Body of pancreas (tissue), 4 donors: ENCODE measurements at places on chromosomes 12 and 14.
A peak's percentile ranks its signal among the peaks of the same experiment; 100 is the strongest.

- no peaks in the 10 kb centered on the region for H3K4me1 ChIP-seq
- DNase-seq: no peak
- H3K36me3 ChIP-seq: no peaks in the 10 kb centered on the region
These were observed 368.0 kb downstream of the CCDC91 start for GRCh38 chr12:28558250-28558649.

DNA sequence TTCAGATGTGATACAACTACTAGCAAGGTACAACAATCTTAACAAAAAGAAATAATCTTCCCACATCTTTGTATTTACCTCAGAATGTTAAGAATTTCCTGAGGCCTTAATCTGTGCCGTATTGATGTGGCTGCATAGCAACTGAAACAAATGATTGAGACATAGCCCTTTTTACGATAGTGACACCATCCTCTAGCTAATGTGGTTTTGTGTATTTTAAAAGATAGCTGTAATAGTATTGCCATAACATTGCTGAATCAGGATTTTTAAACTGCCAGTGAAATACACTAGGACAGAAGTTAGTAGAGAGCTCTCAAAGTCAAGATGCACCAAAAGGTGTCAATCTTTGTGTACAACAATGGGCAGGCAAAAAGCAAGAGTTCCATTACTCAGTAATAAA lies 11.9 kb downstream of the NPAS3 start:
- no peak overlapping the region for H3K27ac ChIP-seq
- no peaks in the 10 kb centered on the region for H3K4me1 ChIP-seq
- H3K27me3 ChIP-seq: no peaks in the 10 kb centered on the region
- no peak for DNase-seq
- H3K4me3 ChIP-seq: no peak overlapping the region

GRCh38 chr14:97457575-97458085 lies 660.4 kb downstream of the VRK1 start:
- no peak overlapping the region for H3K27ac ChIP-seq
- no peak for DNase-seq
- H3K4me1 ChIP-seq: peaks cover 5% of the 10 kb centered on the region

DNA sequence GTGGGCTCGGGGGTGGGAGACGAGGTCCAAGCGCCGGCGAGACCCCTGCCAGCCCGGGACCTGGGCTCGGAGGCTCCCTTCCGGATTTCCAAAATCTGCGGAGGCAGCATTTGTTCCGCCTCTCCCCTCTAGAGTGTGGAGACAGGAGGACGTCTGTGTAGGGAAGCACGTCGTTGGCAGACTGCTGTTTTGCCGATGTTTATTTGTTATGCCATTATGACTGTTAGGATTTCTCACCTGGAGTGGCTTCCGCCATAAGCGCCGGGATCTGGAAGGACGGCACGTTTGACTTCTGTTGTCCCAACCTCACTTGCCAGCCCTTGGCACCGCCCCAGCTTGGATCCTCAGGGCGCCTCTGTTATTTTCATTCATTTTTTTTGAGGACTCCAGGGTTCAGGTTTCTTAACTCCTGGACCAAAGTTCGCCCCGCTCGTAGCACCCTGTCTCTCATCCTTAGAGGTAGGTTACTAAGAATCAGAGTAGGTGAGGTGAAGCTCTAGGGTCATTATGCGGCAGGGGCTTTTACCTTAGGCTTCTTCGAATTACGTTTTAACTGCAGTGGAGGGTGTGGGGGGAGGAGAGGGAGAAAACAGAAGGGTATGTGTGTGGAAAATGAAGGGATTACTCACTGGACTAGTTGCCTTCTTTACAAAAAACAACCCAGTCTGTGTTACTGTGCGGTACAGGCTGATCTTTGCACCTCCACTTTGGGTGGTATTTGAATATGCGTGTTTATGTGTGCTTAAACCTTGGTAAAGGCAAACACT lies 547 bp upstream of the PYGL start:
- peaks cover 16% of the 10 kb centered on the region for H3K4me1 ChIP-seq
- peak; percentile 71 for DNase-seq
- peak overlapping the region; percentile 84 for H3K27ac ChIP-seq
- no peaks in the 10 kb centered on the region for H3K36me3 ChIP-seq
- H3K27me3 ChIP-seq: no peaks in the 10 kb centered on the region
